ENCODE measurements at places on chromosomes 7 and 10.

DNA sequence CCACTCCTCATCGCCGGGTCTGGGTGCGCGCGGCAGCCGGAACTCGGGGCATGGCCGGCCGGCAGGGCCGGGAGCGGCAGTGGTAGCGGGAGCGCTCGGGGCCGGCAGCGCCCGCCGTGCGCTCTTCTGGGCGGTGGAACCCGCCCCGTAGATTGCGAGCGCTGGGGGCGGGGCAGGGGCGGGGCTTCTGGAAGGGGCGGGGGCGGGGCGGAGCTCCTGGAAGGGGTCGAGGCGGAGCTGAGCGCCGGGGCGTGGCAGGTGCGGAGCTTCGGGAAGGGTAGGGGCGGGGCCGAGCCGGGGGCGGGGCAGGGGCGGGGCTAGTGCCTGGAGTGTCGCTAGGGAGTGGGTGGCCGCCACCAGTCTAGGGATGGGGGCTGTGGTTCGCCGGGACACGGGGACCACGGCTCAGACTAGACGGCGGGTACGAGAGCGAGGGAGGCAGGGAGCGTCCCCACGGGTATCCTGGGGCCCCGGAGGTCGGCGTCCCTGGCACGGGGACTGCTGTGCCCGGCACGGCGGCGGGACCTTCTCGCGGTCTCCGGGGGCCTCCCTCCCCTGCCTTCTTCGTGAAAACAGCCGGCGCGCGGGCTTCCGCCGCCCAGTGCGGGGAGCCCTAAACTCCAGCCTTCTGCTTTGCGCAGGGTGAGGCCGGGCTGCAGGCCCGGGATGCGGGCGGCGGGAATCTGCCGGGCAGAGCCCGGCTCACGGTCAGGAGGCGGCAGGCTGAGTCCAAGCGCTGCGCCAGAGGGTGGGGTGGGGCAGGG lies at the start of gene STK32C:
Gene STK32C (minus strand): TSS at position 128 of the 764 bp plus-strand sequence. CDS start 117 bp downstream, at position 11.
- DNase-seq = peak; percentile 99

DNA sequence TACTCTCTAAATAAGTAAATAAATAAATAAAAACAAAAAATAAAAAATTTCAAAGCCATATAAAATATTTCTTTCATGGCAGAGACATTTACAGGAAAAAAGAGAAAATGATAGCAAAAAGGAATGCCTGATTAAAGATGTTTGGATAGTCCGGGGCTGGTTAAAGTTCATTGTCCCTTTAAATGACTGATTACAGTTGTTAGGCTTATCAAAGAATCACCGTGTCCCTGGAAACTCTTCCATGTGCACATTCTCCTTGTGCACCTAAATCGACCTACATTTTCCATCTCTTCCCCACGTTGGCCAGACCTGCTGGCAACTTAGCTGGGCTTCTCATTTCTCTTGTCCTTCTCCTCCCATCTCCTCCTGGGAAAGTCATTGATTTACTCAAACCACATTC lies 69.1 kb downstream of the ABCB5 start:
- DNase-seq = no peak

- DNase-seq = no peak
Measured at GRCh38 chr7:128172963-128173362, 68.1 kb upstream of the LEP start.

GRCh38 chr7:114957444-114957843 lies 35.5 kb downstream of the MDFIC start:
- no peak for DNase-seq

DNA sequence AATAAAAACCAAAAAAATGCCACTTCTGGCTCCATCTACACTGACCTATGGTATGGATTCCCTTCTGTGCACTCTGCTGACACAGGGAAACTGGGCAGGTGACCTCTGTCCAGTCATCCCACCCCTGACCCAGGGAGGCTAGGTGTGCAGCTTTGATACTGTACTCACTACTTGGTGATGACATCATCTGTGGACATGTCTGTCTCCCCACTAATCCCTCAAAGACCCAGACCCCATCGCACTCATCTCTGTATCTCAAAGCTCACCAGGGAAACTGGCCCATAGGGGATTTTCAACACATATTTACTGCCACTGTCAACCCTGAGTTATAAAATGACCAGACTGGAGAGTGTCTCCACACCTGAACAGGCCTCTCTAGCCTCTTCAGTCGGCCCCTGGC lies 10.6 kb downstream of the SGMS1 start:
- DNase-seq = no peak

GRCh38 chr7:102028206-102028826 lies 210.9 kb downstream of the CUX1 start:
- DNase-seq = no peak

- DNase-seq = no peak
Measured at GRCh38 chr7:127769137-127769536, 117.1 kb downstream of the SND1 start.

DNA sequence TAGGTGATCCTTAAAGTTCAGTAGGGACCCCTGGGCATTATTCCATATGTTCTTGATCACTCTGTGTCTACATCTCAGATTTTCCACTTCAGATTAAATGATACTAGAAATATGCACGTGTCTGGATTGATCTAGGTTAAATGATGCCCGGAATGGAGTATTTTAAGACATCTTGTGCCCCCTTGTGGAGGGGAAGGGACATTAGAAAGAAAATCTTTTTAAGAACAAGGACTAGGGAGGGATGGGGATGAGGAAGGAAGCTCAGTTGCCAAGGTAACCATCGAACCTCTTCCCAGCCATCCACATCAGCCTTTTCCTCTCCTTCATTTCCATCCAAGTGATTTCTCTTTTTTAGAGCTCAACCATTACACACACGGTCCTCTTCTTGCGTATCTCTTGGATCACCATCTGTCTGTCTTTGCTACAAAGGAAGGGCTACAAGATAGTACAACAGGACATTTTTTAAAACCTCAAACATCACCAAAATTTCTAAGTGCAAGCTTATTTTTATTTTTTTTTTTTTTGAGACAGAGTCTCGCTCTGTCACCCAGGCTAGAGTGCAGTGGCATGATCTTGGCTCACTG lies 40.5 kb downstream of the PRSS2 start:
- peak; percentile 55 for DNase-seq

Measured in AG08395 (cell line).